Vagina (tissue), 2 donors: ENCODE measurements at places on chromosomes 16 and 17.

GRCh38 chr17:4180791-4181190 is 37.8 kb downstream of the CYB5D2 start:
- no peak for DNase-seq

DNA sequence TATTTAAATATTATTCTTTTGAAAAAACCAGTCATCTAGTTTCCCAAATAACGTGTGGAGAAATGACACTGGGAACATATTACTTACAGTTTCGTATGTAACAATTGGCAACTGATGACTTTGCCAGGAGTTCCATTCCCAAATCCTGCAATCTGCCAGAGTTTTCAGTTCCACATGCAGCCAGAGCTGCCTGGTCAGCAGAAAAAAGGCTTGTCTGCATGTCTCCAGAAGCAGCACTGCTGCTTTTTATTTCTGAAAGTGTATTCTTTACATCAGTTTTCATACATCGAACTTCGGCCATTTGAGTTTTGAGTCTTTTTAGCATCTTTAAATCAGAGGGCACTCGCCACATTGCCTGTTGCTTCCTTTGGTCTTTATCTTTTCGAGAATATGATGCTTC is 78.4 kb downstream of the TRIM37 start:
- DNase-seq: no peak

DNA sequence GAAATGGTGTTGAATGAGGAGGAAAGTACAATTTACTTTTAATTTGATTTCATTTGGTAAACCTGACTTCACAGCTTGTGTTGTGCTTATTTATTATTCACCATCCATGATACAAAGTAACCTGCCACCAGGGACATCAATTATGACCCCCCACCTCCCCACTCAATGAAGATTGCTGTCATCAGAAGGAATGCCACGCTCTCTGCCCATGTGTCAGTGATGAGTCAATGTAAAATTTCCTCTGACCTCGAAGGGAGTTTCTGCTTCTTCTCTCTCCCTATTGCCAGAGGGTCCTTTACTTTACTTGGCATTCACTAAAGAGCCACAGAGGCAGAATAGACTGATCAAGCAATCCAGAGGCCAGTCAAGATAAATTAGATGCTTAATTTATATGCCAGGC is 759.7 kb downstream of the CDH11 start:
- no peak for DNase-seq

GRCh38 chr16:48911700-48912099 is 301.7 kb upstream of the N4BP1 start:
- no peak for DNase-seq

DNA sequence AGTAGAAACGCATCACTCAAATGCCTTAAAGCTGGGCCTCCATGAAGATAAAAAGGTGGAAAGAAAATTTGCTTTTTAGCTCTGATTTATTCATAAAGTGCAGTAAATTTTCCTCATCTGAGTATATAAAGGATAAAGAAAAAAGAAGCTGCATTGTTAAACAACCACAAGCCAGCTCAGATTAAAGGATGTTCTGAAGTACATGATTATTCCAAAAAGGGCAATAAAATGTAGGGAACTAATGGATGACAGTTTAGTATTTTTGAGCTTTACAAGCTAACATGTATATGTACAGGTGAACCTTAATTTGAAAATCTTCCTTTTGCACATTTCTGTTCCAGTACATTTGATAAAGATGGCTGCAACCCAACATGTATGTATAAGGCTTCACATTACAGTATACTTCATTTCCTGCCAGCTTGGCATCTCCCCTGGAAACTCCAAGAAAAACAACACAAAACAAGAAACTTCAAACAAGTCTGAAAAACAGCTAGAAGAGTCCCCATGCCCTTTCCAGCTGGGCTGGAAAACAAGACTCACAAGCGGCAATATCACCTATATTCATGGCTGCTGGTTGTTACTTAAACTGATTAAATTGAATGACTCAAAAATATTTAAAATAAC is 225.7 kb downstream of the CEP112 start:
- no peak for DNase-seq

- DNase-seq: no peak
Measured at GRCh38 chr17:27623614-27624013, 7.4 kb upstream of the LGALS9 start.

DNA sequence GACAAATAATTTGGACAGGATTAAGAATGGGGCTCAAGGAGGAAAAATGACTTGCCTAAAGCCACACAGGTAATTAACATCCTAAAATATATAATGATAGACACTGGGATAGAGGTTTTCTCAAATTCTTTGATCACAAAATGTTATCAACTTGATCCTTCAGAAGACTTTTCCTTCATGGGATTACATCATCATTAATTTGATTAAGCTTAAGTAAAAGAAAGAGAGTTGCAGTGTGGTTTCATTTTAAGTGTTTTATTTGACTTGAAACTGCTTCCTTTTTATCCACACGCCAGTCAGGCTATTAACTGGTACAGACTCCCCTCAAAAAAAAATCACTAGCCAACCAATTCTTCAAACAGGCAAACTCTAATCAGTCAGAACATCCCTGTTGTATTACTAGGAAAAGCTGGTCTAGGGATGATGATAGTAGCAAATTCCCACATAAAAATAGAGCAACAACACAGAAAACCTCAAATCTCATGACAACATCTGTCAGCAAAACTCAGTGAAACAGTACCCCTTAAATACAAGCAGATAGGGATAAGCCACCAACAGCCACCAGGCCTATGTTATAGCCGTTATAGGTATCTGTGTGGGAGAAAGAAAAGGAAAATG is 32.5 kb downstream of the AKAP10 start:
- no peak for DNase-seq

- DNase-seq: no peak
Measured at GRCh38 chr17:66032082-66032712, 159.7 kb downstream of the CEP112 start.

DNA sequence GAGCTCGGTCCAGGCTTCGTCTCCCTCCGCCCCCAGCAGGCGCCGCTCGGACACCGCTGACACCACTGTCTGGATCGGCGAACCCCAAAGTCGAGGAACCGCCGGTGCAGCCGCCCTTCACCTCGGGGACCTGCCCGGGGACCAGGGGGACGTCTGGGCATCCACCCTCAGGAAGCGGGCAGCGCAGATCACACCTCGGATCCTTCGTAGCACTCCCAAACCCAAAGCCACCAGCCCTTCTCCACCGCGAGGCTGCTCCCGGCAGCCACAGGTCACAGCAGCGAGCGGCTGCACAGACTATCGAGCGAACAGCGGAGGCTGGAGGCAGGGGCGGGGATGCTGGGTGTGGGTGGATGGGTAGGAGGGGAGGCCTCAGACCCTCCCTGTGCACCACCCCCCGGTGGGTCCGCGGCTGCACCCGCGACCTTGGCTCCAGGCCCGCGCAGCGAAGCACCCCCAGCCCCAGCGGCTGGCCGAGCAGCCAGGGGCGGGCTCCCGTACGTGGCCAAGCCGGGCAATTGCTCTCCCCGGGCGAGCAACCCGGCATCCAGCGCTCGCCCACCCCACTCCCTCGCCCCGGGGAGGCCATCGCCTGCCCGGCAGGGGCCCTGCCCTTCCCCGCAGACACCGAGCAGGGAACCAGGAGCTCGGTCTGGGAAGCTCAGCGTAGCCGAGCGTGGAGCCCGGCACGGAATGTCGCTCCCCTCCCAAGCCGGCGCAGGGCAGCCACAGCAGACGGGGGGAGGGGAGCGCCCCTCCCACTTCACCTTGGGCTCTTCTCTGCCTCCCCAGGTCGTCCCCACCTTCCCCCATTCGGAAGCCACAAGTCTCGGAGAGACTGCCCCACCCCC is 1.0 kb downstream of the SDK2 start:
- no peak for DNase-seq

- peak; percentile 49 for DNase-seq
Measured at GRCh38 chr17:5816491-5817070, 232.3 kb upstream of the NLRP1 start.

- no peak for DNase-seq
Measured at GRCh38 chr17:82444941-82445521, 5.5 kb downstream of the CYBC1 start.

DNA sequence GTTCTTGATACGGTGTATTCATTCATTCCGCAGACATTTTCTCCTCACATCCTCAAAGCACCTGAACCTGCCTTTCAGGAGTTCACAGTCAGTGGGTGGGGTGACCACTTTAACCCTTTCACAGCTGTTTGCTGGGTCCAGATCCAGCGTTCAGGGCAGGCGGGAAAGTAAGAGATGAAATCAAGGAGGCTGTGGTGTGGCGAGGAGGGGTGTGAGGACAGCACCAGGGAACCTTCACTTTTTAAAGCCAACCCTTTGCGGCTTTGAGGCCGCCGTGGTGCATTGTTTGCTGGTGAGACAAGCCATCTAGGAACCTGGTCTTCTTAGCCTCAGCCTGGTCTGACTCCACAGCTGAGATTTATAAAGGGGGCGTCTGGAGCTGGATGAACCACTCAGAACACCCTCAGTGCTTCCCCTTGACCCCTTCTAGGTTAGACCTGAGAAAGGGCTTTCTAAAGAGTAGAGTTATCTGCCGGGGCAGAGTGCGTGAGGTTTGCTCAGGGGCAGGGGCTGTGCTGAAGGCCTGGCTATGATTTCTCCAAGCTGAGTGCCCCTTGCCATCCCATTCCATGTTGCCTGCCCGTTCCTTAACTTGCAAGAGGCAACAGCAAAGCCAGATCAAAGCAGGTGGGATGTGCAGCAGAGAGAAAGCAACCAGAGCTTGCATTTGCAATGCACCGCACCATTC is 933 bp downstream of the CCR7 start:
- no peak for DNase-seq

GRCh38 chr17:8692916-8693315 is 51.7 kb downstream of the CCDC42 start:
- no peak for DNase-seq

GRCh38 chr17:37360632-37361031 is 15.2 kb upstream of the C17orf78 start:
- no peak for DNase-seq

GRCh38 chr16:87216148-87216840 is 100.9 kb downstream of the C16orf95 start:
- DNase-seq: no peak

GRCh38 chr16:22373662-22374310 is 633 bp downstream of the CDR2 start:
- DNase-seq: no peak

DNA sequence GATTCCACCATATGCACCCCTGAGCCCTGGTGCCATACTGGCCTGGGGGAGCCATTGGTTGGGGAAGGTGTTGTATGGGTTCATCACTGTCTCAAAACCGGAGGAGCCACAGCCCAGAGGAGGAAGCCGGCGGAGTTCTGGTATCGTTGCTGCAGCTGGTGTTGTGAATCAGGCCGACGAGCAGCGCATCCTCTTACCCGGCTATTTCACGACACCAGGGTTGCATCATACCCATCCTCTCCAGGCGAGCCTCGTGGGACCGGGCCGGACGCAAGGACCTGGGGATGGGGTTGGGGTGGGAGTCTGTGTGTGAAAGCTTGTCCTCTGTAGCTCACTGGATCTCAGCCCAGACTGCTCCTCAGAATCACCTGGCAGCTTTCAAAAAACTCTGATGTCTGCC is 6.6 kb upstream of the SLC12A3 start:
- DNase-seq: no peak

GRCh38 chr16:76583466-76583865 is 306.3 kb downstream of the CNTNAP4 start:
- no peak for DNase-seq

GRCh38 chr16:55682086-55682485 is 26.3 kb downstream of the SLC6A2 start:
- DNase-seq: no peak

DNA sequence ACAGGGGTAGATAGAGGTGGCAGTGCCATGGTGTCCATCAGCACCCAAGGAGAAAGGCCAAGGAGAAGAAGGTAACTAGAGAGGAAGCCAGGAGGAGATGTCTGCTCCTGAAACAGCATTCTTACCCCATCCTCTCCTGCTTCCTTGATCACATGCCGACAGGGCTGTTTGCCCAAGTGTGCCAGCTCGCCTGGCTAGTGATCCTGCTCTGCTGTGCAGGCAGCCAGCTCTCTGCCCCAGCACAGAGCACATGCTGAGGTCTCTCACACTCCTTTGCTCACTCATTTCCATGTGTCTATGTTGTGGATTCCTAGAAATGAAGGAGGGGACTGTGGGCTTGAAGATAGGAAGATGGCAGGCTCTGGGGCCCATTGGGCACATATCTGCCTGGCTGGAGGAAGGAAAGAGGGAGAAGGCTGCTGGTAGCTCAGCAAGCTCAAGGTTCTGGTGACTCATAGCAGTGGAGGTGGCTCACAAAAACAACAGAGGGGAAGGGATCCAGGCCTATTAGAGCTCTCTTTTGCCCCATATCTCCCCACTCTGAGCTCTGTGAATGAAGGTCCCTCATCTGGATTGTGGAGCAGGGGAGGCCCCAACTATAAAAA is 54.3 kb downstream of the NEUROD2 start:
- DNase-seq: no peak

DNA sequence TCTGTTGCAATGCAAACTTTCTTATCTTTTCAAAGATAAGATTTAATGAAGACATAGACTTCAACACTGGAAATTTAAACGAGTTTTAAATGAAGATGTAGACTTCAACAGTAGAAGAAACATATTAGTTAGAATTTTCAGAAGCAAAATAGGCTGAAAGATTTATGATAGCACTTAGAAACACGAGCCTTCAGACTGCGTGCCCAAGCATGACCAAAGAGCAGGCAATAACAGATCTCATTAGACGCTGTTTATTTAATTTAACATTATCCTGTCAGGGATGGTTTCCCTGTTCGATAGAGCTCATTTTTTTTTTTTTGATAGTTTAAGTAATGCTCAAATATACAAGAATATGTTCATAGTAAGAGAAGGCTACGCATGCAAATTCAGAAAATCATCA is 604.7 kb upstream of the SOX9 start:
- no peak for DNase-seq

DNA sequence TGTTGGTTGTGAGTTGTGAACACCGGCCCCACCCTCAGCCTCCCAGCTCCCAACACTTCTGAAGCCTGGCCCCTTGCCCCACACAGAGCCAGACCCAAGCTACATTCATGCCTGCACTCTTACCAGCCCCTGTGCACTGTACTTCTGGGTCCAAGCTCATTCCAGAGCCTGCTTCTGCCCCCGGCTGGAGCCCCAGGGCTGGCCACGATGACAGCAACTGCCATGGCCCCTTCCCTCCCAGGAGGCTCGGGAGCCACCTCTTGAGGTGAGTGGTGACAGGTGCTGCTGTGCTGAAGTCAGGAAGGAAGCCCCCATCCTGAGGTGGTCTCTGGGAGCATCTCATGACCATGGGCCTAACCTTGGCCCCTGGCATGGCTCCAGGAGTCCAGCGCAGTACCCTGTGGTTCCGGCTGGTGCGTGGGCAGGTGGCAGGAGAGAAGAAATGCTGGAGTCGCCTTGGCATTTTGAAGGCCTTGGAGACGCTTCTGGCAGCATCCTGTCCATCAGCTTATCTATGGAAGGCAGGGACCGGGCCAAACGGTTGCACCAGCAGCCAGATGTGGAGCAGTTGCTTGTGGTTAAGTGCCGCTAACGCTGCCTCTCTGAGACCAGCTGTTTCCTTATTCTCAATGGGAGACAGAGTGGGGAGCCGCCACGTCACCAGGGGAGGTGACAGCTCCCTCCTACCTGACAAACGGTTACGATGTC is 3.9 kb upstream of the CDT1 start:
- no peak for DNase-seq
